ENCODE measurements at places on chromosomes 4 and X.

- no peak for DNase-seq
Observed at GRCh38 chr4:10639100-10639499, 45.5 kb downstream of the CLNK start.

GRCh38 chr4:173919196-173919595, 364.3 kb downstream of the FBXO8 start:
- no peak for DNase-seq

DNA sequence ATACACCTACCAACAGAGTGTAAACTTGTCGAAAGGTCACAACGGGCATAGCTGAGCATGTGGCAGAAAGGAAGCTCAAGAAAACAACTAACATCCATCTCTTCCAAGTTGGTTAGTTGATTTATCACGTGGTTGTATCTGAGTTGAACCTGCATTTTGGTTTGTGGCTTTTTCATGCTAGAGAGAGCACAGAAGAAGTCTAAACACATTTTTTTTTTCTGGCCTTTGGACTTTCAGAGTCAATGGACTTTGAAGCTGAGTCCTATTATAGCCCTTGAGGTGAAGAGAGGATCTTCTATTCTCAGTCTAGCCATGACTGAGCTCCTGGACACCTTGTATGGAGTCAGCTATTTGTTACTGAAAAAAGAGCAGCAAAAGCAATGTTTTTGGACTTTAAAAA, 150.6 kb upstream of the TRPC5 start:
- no peak for DNase-seq

DNA sequence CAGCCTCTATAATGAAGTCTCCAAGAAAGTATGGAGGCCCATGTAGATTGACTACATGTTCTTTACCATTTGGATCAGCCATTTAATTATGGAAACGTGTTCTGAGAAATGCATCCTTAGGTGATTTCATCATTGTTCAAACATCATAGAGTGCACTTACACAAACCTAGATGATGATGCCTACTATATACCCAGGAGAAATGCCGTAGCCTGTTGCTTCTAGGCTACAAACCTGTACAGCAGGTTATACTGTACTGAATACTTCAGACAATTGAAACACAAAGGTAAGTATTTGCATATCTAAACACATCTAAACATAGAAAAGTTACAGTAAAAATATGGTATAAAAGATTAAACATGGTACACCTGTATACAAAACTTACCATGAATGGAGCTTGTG, 186.5 kb upstream of the FSTL5 start:
- DNase-seq, result no peak

DNA sequence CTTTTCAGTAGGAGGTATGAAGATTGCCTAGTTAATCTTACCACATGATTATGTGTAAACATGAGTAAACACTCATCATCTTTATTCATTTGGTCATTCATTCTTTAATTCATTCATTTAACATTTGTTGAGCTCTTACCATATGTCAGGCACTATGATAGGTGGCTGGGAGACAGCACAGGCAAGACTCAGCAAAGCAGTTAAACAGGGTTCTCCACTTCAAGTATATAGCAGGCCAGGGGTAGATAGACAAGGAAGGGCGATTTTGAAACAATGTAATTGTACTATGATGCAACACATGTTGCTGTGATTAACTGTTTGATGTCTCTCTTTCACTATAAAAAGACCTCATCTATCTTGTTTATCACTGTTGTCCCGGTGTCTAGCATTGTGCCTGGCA, 84.3 kb upstream of the GPR101 start:
- no peak for DNase-seq

DNA sequence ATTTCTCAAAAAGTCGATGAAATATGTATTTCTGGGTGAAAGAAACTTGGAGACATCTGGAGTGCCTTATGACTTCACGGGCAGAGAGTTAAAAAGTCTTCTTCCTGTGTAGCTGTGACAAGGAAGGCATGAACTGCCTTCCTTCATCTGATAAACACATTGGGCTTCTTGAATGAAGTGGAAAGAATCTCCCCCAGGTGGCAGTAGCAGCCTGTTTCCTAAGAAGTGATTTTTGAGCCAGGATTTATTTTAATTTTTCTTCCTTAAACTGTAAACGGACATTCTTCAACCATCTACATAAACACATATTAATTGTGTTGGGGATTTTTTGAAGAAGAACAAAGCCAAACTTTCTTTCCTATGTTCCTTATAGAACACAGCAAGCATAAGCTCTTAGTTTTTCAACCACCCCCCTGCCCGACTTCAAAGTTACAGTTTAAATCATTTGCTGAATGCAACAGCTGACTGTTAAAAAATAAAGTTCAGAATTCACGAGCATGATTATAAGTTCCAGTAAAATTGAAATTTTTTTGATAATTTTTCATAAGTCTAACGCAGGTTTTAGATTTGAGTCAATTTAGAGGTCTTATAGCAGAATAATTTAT, 980 bp upstream of the GIMD1 start:
- DNase-seq, result peak; percentile 79

DNA sequence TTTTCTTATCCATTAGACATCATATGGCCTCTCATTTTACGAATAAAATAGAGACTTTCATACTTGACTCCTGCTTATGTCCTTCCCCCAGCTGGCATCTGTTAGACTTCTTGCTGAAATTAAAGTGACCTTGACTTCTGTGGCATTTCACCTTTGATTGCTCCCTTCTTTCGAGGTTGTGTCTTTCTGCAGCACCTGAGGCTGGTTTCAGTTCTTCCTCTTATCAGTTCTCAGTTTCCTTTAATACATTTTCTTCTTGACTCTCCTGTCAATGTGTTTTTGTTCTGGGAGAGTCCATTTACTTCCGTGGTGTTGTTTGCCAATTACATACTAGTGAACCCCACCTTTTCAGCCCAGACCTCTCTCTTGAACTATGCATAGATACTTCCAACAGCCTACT, 81.6 kb downstream of the RBPJ start:
- DNase-seq, result no peak

DNA sequence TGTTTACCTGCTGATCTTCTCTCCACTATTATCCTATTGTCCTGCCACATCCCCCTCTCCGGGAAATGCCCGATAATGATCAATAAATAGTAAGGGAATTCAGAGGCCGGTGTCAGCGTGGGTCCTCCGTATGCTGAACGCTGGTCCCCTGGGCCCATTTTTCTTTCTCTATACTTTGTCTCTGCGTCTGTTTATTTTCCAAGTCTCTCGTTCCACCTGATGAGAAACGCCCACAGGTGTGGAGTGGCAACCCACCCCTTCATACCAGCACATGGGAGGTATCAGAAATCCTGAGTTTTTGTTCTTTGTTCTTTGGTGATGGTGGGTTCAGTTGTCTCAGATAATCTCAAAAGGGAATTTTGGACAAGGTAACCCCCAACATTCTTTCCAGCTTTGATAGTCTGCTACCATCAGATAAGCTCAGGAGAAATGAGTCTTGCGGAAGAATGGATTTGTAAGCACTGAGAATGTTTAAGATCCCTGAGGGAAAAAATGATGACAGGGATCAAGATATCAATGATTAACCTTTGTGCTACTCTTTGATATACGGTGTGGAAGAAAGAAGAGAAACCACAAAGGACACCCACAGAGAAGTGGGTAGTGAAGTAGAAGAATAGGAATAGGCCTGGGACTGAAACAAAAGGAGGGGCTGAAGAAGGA, 117.9 kb downstream of the CEP44 start:
- no peak for DNase-seq

DNA sequence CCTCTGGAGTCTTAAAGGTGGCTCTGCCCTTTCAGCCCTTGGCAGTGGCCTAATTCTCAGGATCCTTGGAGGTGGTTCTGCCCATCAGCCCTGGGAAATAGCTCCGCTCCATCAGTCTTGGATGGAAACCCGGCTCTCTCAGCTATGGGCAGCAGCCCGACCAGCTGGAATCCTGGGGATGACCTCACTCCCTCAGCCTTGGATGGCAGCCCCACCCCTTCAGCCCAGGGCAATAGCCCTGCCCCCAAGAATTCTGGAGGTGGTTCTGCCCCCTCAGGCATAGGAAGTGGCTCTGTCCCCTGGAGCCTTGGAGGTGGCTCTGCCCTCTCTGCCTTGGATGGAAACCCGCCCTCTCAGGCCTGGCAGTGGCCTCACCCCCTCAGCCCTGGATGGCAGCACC, 127.7 kb downstream of the RBMX2 start:
- DNase-seq, result no peak

DNA sequence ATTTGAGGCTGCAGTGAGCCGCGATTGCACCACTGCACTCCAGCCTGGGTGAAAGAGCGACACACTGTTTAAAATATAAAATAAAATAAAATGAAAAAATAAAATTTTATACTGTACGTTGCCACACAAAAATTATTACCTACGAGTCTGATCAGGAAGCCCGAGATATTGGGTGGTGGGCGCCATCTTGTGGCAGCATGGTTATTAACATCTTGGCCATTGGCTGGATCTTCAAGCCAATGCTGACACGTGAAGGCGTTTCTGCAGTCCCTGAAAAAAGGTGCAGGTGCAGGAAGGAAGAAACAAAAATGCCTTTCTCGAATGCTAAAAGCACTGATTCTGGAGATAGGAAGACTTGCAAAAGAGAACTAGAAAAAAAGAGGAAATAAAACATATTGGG, 4.9 kb upstream of the TLR8 start:
- peak; percentile 36 for DNase-seq

GRCh38 chr4:185395238-185395955, at the start of gene LRP2BP:
Gene LRP2BP, minus strand, starts transcription at chr4:185395924. Its CDS starts 17,738 bp downstream, at chr4:185378186.
- DNase-seq, result no peak

- no peak for DNase-seq
Observed at GRCh38 chr4:99091216-99091575, 2.6 kb upstream of the ADH5 start.

DNA sequence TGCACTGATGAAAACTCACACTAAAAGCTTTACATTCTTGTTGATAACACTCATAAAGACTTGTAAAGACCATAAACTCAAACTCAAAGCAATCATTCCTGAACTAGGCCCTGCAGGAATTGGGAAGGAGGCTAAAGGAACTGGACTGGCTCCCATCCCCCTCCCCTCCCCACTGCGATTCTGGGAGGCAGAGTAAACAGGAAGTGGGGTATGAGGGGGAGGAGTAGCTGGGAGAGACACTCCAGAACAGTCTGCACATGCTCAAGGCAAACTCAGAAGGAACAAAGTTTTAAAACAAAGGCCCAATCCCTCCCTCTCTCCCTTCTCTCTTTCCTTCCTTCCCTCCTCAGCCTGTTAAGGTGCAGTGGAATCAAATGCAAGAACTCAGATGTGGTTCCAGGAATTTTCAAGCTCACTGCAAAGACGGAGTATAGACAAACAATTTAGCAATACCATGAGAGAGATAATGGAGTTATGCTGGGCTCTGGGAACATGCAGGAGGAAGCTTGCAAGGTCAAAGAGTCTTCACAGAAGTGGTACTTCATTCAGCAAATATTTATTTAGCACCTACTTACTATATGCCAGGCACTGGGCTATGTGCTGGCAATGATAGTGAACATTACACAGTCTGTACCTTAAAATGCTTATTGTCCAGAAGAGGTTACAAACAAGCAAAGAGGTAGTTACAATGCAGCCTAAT, 15.9 kb downstream of the MID1IP1 start:
- DNase-seq, result no peak

DNA sequence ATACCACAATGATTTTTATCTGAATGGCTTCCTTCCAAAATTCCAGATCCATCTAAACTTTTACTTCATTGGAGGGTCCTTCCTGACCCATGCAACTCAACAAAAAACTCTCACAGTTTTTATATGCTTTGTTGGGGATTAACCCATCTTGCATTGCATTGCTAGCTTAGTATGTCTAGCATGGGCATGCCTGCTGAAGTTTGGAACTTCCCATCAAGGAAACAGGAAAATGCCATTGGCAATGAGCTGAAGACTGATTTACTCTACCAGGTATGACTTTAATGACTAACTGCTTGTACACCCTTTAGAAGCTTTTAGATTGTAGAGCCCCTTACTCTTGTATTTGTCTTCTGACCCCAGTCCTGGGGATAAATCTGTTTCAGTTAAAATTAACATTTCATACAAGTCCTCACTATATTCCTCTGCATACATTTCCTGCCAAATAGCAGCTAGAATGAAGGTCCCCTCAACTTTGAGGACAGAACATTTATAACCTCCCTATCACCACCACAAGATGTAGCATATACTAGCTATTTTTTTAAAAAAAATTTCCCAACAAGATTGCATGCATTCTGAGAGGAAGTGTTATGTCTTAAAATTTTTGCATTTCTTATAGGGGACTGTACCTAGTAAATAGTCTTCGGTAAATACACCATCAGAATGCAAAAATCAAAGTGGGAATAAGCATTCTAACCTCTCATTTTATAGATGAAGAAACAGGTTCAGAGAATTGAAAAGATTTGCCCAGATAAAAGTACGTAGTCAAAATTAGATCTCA, 52.5 kb upstream of the ATXN3L start:
- no peak for DNase-seq

DNA sequence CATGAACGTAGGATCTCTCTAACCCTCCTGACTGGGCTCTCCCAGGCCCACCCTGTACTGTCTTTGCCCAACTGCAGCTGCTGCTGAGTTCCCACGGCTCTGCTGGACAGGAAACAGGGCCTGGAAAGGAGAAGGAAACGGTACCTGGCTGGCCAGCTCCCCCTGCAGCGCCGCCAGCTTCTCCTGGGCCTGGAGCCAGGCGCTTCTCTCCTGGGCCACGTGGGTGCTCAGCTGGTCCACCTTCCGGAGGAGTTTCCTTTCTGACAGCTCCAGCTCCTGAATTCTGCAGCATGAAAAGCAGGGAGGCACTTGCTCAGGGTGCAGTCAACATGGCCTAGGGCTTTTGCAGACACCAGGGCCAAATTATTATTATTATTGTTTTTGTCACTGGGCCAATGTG, 6.5 kb downstream of the C4orf50 start:
- DNase-seq, result no peak

GRCh38 chr4:26110493-26110892, 196.5 kb downstream of the SMIM20 start:
- DNase-seq, result no peak

- DNase-seq, result no peak
Observed at GRCh38 chrX:145821291-145821897, 3.8 kb downstream of the SLITRK2 start.

All from HCT116 (cell line).